Natural killer cell treated with Interleukin-12 subunit alpha and Interleukin-12 subunit beta and Interleukin-15 and Interleukin-18, amount 100 ng/mL, for 72 hours (primary cell): ENCODE measurements at places on chromosomes 5 and 9. TPM values are rescaled to one million over a fixed set of nuclear protein-coding genes. Genes with fewer than 3 reads are reported as not detected.

DNA sequence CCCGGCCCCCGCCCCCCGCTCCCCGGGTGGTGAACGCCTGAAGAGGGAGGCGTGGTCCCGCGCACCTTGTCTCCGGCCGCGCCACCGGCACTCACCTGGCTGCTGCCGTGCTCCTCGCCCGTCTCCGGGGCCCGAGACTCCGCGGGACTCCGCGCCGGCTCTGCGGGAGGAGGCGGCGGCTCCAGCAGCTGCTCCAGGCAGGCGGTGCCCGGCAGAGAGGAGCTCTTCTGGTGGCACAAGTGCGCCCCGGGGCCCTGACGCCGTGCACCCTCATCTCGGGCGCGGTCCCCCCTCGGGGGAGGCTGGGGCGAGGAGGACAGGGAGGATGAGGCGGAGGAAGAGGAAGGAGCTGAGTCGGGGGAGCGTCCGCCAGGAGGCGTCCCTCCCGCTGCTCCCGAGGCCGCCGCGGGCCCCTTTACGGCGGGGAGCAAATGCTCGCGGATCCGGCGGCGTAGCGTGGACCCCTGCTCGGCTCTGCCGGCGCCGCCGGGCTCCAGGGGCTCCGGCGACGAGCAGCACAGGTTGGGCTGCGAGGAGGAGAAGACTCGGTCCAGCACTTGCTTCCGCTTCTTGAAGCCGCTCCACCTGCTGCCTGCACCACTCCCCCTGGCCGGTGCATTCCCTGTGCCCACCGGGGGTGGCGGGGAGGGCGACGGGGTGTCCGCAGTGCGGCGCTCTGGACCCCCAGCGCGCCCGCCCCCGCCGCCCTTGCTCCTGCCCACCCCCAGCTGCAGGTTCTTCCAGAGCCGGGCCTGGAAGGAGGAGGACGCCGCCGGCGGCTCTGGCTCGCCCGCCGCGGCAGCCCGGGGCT is 928 bp downstream of the MCTP1 start:
- no peak for DNase-seq
- H3K27ac ChIP-seq = no peak overlapping the region
- no peaks in the 10 kb centered on the region for H3K4me1 ChIP-seq
- no peaks in the 10 kb centered on the region for H3K36me3 ChIP-seq

DNA sequence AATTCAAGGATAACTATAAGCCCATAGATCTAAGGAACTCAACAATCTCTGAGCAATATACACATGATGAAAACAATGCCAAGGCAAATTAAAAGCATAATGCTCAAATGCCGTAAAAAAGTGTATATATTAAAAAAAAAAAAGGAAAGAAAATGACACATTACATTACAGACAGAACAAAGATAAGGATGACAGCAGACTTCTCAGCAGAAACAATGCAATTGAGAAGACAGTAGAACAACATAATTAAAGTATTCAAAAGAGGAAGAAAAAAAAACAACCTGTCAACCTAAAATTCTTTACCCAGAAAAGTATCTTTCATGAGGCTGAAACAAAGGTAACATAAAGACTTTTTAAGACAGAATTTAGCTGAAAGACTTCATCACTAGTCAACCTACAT is 591.7 kb downstream of the ZNF608 start:
- H3K27ac ChIP-seq = no peak overlapping the region
- no peaks in the 10 kb centered on the region for H3K27me3 ChIP-seq
- peaks cover 4% of the 10 kb centered on the region for H3K4me1 ChIP-seq
- H3K4me3 ChIP-seq = no peak overlapping the region
- H3K36me3 ChIP-seq = peaks cover 16% of the 10 kb centered on the region

DNA sequence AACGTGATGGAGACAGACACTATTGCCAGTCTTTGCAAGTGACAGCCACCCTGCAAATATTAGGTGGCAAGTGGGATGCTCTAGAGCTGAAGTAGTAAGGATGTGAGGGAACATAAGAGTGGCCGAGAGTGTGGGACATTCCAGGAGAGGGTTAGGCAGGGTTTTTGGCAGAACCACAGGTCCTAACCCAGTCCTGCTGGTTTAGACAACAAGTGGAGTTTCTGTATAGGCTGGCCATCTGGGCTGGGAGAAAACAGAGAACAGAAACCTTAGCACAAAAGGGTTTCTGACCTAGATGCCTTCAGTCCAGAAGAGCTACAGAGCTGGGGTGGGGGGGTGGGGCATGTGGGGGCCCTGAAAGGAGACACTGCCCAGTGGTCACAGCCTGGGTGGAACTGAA is 107.4 kb downstream of the TMEM174 start:
- no peak overlapping the region for H3K27ac ChIP-seq
- H3K27me3 ChIP-seq = peaks cover 47% of the 10 kb centered on the region
- no peaks in the 10 kb centered on the region for H3K36me3 ChIP-seq

DNA sequence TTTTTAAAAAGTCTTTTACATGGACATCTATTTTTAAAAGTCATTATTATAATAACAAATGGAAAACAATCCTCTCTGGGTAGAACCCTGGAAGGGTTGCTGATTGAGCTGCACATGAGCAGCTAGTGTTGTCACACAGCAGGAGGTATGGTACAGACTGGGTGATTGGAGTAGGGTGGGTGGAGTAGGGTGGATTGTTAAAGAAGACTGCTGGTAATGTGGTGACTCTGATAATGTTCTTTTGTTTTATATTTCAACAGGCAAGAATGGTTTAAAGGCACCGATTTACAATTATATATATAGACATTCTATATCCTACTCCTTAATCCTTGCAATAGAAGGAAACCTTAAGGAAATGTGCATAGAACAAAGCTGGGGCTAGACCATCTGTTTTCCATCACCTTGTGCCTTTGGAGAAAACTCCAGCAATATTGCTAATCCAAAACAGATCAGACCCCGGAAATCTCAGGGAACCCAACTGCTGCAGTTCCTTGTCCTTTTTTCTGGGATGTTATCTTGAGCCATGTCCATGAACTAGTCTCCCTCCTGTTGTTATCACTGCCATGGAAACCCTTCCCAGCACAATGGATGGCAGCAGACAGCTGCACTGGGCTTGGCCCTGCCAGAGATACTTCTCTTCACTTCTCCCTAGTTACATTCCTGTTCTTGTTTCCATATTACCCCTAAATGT is 129.7 kb downstream of the YIPF5 start:
- no peak overlapping the region for H3K27ac ChIP-seq
- H3K36me3 ChIP-seq = no peaks in the 10 kb centered on the region
- H3K4me3 ChIP-seq = no peak overlapping the region
- H3K27me3 ChIP-seq = peaks cover 8% of the 10 kb centered on the region

- H3K4me3 ChIP-seq = no peak overlapping the region
- DNase-seq = no peak
- H3K36me3 ChIP-seq = peaks cover 23% of the 10 kb centered on the region
- no peaks in the 10 kb centered on the region for H3K27me3 ChIP-seq
Observed at GRCh38 chr9:77325058-77325457, 147.7 kb downstream of the VPS13A start.

DNA sequence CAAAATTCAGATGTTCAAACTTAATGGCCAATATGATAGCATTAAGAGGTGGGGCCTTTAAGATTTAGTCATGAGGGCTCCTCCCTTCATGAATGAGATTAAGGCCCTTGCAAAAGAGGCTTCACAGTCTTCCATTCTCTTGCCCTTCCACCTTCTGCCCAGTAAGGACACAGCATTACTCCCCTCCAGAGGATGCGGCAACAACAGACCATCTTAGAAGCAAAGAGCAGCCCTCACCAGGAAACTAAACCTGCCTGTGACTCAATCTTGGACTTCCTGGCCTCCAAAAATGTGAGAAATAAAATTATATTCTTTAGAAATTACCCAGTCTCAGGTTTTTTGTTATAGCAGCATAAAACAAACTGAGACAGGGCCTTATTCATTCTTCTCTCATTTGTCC is 8.2 kb downstream of the AP3B1 start:
- peak overlapping the region; percentile 80 for H3K27ac ChIP-seq
- peak; percentile 68 for DNase-seq
- no peaks in the 10 kb centered on the region for H3K27me3 ChIP-seq
- peak overlapping the region; percentile 78 for H3K4me3 ChIP-seq
- peaks cover 53% of the 10 kb centered on the region for H3K4me1 ChIP-seq

DNA sequence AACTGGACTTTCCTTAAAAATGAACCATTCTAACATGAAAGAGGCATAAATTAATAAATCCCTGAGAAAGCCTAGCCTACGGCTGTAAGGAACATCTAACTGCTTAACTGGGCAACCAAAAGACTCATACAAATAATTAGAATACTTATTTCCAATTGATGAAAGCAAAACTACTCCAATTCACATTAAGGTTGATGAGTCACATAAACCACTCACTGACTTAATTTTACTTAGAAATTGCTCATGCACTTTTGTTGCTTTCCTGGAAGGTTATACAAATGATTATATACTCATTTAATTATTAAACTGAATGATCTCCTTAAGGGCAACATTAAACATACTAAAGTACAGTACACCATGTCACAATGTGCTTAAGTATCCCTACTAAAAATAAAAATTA is 101.9 kb downstream of the NFIB start:
- DNase-seq = no peak
- H3K27ac ChIP-seq = no peak overlapping the region
- no peak overlapping the region for H3K4me3 ChIP-seq
- H3K27me3 ChIP-seq = no peaks in the 10 kb centered on the region

GRCh38 chr5:158560170-158560569 is 539.5 kb downstream of the EBF1 start:
- no peaks in the 10 kb centered on the region for H3K4me1 ChIP-seq
- H3K27ac ChIP-seq = no peak overlapping the region
- H3K36me3 ChIP-seq = no peaks in the 10 kb centered on the region
- DNase-seq = no peak

GRCh38 chr9:123174887-123175518 is 93.4 kb downstream of the STRBP start:
- no peaks in the 10 kb centered on the region for H3K36me3 ChIP-seq
- DNase-seq = no peak
- no peak overlapping the region for H3K27ac ChIP-seq
- no peak overlapping the region for H3K4me3 ChIP-seq
- no peaks in the 10 kb centered on the region for H3K27me3 ChIP-seq

DNA sequence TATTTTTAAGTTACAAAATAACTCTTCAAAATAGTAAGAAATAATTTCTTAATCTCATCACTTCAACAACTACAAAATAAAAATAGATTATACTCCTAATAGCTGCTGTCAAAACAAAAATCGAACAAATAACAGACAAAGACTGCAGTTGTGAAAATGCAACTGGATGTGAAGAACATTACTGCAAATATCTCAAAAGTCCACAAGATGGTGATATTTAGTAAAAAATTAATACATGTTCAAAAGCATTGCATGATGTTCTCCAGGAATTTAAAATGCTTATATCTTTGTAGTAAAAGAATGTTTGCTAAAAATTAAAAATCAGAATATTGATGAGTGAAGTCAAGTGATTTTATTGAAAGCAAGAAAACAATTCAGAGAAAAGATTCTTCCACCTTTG is 66.2 kb downstream of the MPDZ start:
- H3K27me3 ChIP-seq = no peaks in the 10 kb centered on the region
- no peak for DNase-seq
- no peak overlapping the region for H3K4me3 ChIP-seq
- H3K4me1 ChIP-seq = no peaks in the 10 kb centered on the region
- no peak overlapping the region for H3K27ac ChIP-seq
- peaks cover 4% of the 10 kb centered on the region for H3K36me3 ChIP-seq

The PLAC8L1 gene
- total RNA-seq = 2.5 TPM

The SHOC1 gene
- total RNA-seq = not detected

The AK1 gene
- total RNA-seq = 13.0 TPM
